ENCODE measurements at places on chromosomes 5 and 9.

DNA sequence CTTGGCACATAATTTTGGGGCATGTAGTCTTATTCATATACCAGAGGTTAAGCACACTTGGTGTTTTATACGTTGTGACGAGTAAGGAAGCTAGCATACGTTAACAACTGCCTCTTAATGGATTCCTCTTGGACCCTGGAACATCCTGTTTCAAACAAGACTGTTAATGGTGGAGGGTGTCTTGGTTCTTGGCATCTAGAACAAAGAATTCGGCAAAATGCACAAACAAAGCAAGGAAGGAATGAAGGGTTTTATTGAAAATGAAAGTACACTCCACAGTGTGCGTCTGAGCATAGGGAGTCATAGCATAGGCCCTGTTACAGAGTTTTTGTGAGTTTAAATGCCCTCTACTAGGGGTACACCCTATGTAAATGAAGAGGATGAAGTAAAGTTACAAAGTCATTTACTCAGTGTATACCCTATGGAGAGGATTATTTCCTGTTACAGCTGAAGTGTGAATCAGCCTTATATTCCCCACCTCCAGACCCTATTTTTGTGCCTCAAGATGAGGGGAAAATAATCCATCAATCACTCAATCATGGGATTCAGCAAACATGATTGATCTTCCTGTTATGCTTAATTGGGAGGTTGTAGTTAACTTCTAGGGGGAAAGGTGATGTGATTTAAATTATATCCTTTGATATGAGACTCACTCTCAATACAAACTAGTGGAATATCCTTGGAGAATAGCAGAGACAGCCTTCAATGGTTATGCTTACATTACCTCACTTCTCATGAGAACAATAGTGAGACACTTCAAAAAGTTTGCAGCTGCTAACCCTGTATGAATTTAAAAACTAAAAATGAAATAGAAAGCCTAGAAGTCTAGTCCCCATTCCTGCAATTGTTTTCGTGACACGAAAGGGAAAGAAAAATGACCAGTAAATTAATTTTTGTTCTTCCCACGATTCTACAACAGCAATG lies 84.9 kb upstream of the MYO10 start:
- DNase-seq, result no peak

- peak; percentile 53 for DNase-seq
Observed at GRCh38 chr5:138752951-138753793, at the start of gene CTNNA1. Gene CTNNA1, plus strand, starts transcription at chr5:138753425. Its CDS starts 28,500 bp downstream, at chr5:138781925.

GRCh38 chr9:21709464-21710058 lies 92.9 kb upstream of the MTAP start:
- peak; percentile 66 for DNase-seq

DNA sequence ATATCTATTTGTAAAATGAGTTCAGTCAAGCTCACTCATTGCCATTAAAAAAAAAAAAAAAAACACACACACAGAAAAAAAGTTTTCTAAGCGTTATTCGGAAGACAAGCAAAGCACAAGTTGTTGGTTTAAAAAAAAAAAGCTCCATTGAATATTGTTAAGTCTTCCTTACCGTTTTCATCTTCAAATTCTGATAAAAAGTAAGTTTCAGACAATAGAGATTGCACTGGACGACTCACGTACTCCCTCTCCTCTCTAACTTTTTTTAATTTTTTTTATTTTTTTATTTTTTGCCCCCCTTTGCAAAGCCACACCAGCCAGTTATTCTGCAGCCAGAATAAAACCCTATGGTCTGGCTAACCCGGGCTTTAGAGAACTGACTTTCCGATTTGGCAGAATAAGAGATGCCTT lies 544 bp downstream of the ADAMTS6 start:
- DNase-seq, result no peak

- DNase-seq, result no peak
Observed at GRCh38 chr5:132840896-132841295, 10.4 kb upstream of the SHROOM1 start.

DNA sequence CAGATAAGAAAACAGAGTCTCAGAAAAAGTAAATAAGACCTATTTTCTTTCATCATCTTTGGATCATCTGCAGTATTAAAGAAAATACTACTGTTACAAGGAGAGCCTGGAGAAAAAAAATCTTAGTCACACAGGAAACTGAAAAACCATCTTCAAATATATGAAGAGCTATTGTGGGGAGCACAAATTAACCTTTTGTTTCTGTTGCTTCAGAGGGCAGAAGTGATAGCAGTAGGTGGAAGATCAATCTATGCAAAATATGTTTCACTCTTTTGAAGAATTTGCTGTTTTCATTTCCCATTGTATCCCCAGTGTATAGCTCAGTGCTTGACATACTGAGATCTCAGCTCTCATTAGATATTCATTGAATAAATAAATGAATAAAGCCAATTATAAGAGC lies 13.1 kb upstream of the CEMIP2 start:
- no peak for DNase-seq

DNA sequence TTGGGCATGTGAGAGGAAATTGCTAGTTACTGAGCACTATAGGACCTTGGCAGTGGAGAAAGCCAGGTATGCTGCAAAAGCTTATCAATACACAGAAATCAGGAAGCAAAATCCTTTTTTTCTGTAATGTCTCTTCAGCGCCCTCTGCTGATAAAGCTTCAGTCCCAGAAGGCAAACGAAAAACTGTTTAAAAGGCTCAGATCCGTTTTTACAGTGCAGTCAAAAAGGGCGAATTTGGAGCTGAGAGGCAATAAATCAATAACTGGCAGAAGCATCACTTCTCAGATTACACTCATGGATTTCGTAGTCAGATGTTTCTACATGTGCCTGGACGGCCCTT lies 1.1 kb upstream of the MAN2A1 start:
- no peak for DNase-seq

DNA sequence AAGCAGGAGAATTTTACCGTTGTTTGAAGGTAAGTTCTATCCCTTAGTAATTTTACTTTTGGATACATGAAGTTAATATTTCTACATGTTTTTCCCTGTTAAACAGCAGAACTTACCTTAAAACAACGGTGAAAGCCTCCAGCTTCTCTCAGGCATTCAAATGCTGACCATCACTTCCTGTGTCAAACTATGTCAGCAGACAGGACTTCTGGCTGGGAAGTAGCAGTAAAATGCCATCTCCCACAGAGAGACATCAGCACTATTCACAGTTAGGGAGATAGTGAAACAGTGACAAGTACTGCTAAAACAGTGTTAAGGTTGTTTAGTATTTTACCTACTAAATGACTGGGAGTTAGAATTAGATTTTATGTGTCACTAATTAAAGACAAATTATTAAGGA lies 34.2 kb upstream of the GOLGA1 start:
- DNase-seq, result no peak

DNA sequence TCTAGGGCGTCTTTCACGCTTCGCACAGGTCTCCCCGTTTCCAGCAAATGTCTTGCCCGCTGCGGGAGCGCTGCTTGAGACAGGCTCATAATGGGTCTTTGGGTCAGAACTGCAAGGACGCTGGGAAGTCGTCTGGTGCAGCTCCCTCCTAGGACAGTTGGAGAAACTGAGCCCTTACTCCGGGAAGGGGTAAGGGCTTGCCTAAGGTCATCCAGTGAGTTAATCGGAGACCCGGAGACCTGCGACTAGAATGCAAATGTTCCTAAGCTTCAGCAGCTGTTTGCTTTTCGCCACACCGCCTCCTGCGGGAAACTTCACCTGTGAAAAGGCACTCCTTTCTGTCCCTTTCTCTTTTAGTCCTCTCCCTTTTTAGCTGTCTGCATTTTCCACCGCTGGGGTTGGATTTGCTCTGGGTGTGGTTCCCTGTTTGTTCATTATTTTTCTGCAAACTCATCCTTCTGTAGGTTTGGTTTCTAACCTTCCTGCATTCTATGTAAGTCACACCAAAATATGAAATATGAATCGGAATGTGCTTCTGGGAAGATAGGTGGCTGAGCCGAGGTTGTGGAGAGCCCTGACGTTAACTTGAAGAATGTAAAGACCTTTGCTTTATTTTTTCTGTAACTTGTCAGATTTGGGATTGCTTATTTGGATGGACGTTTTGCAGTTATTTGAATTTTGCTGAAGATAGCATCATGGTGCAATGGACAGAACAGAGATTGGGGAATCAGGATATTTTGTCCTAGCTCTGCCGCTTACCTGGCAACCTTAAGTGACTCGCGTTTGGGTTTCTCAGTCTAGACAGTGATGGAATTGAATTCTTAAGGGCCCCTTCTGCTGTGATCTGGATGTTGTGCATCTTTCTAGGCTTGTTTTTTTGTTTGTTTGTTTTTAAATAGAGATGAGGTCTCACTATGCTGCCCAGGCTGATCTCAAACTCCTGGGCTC lies 909 bp downstream of the SLC36A1 start:
- no peak for DNase-seq

GRCh38 chr9:114174557-114174875 lies 19.2 kb downstream of the COL27A1 start:
- DNase-seq, result no peak

GRCh38 chr5:67019065-67019845 lies 177.3 kb downstream of the CD180 start:
- no peak for DNase-seq

DNA sequence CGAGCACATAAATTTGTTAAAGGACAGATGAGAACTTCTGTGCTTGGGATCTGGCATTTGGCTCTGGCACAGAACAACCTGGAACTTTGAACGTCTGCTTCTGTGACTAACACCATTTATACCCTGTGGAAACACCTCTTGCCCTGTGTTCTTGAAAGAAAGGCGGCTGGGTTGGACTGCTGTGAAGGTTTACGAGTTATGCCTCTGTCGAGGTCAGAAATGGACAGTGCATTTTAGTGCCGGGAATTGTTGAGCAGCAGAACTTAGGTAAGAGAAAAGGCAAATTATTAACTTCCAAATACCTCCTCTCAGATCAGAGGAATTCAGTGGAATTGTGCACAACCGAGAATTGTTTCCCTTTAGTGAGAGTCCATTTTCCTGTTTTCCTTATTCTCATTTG lies 14.1 kb upstream of the INIP start:
- no peak for DNase-seq

DNA sequence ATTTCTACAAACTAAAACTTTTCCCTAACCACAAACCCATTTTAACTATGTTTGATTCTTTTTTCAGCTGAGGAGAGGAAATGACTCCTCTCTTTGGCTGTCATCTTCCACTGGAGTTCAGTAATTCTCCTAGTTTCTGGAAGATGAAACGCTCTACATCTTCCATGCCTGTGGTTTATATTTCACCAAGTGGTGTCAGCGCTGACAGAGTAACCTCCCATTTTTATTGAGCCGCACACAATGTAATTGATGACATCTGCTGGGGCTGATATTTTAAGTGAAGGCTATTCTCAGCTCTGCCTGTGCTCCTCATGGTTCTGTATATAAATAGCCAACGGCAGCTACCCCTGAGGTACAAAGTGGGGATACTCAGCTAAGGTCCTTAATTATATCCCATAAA lies 234.6 kb downstream of the SPOCK1 start:
- no peak for DNase-seq

DNA sequence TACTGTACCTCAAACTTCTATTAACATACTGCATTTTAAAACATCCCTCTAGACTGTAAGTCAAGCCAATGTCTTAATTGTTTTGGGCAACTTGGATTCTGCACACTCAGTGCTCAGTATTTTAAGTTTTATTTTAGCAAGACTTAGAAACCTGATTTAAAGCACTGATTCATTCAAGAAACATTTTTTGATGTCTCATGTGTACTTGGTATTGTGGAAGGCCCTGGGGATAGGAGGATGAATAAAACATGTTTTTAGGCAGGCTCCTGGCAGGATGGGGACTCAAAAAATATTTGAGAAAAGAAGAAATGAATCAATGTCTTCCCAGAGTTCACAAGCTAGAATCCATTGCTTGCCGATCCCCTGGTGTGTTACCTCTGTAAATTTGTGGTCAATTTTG lies 334.0 kb upstream of the PUM3 start:
- DNase-seq, result no peak

GRCh38 chr9:77707383-77708063 lies 59.4 kb upstream of the GNA14 start:
- DNase-seq, result no peak

DNA sequence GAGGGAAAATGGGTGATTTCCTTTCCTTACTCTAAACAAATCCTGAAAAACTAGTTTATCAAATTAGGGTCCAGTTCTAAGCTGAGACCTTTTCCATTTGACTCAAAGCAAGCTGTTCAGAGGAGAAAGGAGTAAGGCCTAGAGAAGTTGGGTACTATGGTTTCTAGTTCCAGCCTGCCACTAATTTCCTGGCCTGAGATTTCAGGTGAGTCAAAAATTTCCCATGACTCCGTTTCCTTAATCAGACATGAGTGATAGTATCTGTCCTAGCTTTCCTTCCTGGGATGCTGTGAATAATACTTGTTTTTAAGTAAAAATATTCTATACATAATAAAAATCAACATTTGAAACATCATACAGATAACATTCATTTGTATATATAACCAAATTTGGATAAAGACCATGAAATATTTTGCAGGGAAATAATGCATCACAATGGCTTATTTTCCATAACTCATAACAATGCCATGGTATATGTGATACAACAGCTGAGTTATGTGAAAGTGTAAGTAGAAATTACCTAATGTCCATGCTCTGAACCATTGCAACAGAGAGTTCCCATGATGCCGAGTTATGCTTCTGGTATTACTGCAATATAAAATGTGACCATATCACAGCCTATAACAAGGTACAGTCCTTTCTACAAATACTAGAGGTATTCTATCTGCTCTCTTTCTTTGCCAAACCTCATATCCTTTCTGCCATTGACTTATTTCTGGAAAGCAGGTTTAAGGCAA lies 142.7 kb downstream of the MLLT3 start:
- no peak for DNase-seq

DNA sequence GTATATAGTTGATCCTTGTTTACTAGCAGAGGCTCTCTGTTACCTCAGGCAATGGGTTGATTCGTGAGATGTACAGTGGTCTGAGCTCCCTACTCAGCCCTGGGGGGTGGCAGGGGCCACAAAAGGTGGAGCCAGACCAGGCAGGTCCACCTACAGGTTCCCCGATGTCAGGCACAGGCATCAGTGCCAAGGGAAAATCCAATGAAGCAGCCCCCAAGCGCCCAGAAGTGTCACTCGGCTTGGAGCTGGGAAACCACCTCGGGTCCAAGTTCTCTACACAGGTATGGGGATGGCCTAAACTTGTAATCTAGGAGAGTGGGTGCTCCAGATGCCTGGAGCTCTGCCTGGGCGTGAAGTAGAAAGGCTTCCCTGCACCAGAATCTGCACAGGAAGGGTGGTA lies 188.8 kb downstream of the KIAA0825 start:
- no peak for DNase-seq

- no peak for DNase-seq
Observed at GRCh38 chr9:31950756-31951155, 433.7 kb upstream of the ACO1 start.

DNA sequence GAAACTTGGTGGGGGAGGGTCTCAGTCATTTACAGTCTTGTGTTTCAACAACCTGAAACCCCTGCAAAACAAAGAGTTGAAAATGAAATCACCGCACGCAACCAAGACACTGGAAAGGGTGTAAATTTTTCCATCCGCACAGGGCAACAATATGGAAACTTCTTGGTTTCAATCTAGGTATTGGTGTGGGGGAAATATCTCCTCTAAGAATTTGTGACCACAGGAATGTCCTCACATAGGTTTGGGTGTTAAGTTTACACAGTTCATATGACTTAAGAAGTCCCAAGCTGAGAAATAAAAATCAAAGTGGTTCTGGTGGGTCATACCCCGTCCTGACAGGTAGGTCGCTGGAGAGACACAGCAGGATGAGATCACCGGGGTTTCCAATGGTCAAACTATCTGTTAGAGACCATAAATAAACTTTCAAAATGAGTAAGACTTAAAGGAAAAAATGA lies 51.9 kb upstream of the PIP5K1B start:
- DNase-seq, result no peak
